ENCODE measurements at places on chromosomes 13 and 19.

- DNase-seq = no peak
Measured at GRCh38 chr19:14265290-14266036, 59.5 kb upstream of the ADGRL1 start.

DNA sequence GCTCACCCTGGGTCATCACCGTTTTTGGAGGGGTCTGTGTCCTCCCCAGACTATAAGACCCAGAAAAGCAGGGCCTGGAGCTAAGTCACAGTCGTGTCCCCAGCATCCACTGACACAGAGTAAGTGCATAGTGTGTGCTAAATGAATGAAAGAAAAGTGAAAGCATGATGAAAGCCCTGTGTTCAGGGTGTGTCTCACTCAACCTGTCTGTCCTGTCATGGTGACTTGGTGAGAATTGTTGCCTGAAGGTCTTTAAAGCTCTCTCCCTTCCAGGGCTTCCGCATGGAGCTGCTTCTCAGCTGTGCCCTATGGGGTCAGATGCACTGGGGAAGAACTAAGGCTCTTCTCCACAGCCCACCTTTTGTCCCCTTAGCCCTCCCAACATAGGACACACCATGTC lies 20.5 kb upstream of the IGFL1 start:
- DNase-seq = no peak

- DNase-seq = no peak
Measured at GRCh38 chr13:73850104-73850873, 283.9 kb downstream of the KLF12 start.

DNA sequence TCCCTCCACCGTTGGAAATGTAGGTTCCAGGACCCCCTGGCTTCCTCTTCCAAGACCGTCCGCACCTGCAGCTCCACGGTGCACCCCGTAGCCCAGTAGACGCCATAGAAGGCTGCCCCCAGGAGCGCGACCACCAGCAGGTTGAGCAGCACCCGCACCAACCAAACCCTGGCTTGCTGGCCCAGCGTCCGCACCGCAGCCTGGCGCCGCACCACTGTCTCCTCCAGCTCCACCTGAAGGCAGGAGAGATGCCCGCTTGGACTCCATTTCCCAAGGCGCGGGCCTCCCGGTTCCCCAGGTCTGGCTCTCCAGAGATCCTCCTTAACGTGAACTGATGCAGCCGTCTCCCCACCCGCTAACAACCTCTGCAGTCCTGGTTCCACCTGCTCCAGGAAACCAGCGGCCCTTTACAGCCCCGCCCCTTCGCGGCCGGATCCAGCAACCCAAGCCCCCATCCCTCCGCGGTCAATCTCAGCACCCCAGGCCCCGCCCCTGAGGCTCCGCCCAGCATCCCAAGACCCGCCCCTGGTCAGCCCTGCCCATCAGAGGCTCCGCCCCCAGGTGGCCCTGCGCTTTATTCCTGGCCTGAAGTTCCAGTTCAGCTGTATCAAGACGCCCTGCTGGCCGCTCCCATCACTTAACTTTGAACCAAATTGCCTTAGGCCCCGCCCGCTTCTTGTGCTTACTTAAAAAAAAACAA lies 5.0 kb upstream of the LENG1 start:
- DNase-seq = no peak

DNA sequence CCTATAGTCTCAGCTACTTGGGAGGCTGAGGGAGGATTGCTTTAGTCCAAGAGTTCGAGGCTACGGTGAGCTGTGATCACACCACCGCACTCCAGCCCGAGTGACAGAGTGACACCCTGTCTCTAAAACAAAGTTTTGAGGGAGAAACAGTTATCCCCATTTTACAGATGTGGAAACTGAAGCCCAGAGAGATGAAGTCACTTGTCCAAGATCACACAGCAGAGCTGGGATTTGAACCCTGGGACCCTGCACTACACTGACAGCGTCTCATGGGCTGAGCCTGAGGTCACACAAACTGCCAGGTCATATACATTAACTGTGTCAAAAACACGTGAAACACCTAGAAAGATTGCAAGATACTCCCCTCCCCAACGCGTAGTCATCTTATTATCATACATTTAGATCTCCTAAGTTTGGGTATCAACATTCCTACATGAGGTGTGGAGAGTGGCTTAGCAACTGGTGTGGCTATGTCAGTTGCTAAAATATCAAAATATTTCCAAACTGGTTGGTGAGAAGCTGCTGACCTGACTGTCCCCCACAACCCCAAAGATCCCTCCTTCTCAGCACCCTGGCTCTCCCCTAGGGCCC lies 8.2 kb downstream of the FCGBP start:
- no peak for DNase-seq

- no peak for DNase-seq
Measured at GRCh38 chr13:31134039-31134711, 27.5 kb downstream of the HSPH1 start.

- DNase-seq = peak; percentile 7
Measured at GRCh38 chr19:34963573-34964406, at the start of gene ZNF792. TSS of gene ZNF792 (minus strand) at chr19:34964229. CDS start at chr19:34963662, 567 bp downstream.

DNA sequence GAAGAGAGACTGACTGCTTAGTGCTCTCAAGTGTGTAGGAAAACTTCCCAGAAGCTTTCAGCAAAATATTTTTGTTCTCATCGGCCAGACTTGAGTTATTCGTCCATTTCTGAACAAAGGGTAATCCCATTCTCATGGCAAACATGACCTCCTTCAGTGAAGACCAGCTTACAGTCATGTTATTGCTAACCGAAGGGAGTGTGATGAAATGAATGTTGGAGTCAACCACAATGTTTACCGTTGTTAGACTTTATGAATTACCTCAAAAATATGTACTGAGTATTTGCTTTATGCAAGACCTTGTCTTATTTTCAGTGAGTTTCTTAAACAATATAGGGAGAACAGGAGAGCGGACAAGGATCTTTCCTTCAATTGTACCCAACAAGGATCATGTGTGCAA lies 228.6 kb downstream of the LMO7 start:
- DNase-seq = no peak

DNA sequence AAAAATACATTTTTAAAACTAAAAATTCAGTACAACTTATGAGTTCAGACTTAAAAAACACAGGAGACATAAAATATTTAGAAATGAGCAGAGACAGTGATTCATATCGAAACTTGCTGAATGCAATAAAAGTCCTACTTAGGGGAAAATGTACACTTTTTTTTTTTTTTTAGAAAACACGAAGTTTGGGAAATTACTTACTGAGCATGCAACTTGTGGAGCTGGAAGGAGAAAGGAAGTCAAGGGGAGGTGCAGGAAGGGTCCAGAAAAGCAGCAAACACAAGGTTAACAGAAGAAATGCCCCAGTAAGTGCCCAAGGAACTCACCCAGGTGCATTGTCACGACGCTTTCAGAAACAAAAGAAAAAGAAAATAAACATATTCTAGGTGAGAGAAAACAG lies 18.6 kb upstream of the LAIR1 start:
- DNase-seq = no peak

Data from stimulated activated CD8-positive, alpha-beta memory T cell treated with anti-CD3 and anti-CD28 coated beads, Interleukin-15, amount 100 ng/mL, for 1 hour (primary cell).